Stimulated activated CD4-positive, alpha-beta T cell treated with anti-CD3 and anti-CD28 coated beads, Interleukin-2, amount 100 ng/mL, for 4 hours (primary cell): ENCODE measurements at places on chromosomes 6 and 20.

- no peak for DNase-seq
Observed at GRCh38 chr20:35276408-35276807, 1.5 kb downstream of the MMP24OS start.

DNA sequence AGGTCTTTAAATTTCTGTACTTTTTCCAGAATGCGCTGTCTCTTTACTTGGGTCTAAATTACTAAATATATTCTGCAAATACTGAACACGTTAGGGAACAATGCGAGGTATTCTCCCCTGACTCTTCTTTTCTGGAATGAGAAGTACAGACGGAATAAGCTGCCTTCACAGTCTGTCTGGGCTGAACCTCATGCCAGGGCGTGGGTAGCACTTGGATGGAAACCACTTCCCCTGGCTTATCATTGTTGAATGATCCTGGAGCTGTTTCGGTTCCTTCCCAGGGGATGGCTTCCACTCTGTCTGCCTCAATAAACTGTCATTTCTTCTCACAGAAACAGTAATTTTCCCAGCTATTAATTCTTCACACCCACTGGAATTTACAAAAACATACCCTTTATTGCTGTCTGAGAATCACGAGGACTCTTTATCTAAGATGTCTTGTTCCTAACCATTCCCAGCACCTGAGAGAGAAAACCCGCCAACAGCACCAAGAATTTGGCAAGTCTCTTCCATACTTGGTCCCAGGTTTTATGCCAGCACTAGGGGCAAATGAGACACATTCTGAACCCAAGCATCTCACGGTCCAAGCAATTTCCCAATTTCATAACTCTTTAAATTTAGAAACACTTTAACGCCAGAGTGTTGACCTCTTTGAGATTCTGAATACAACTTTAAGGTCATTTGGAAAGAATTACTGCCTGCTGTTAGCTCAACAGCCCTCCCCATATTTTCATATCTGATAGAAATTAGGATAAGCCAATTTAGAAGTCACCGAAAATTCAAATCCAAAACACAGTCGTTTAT is 43.2 kb upstream of the ADGRF5 start:
- DNase-seq = no peak

GRCh38 chr6:20236344-20236743 is 24.1 kb upstream of the MBOAT1 start:
- no peak for DNase-seq

DNA sequence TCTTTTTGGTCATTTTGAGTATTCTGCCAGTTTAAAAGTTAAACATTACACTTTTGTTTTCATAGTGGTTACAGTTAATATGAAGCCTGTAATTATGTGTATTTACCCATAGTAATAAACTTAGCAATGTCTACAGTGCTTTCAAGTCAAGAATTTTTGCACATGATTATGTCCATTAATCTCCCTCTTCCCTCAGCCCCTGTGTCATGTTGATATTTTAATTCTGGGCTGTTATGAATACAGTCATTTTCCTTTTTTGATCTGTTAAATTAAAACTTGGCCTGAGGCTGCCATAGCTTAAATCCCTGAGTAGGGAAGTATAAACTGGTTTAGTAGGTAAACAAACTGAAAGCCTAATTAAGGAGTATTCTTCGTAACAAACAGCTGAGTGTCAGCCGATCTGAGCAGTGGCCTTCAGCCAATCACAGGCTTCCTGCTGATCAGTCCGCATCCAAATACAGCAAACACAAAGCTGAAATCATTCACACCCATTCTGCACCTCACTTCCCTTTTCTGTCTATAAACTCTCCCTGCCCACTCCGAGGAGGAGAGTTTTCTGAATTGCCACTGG is 9.5 kb upstream of the SFT2D1 start:
- DNase-seq = no peak

DNA sequence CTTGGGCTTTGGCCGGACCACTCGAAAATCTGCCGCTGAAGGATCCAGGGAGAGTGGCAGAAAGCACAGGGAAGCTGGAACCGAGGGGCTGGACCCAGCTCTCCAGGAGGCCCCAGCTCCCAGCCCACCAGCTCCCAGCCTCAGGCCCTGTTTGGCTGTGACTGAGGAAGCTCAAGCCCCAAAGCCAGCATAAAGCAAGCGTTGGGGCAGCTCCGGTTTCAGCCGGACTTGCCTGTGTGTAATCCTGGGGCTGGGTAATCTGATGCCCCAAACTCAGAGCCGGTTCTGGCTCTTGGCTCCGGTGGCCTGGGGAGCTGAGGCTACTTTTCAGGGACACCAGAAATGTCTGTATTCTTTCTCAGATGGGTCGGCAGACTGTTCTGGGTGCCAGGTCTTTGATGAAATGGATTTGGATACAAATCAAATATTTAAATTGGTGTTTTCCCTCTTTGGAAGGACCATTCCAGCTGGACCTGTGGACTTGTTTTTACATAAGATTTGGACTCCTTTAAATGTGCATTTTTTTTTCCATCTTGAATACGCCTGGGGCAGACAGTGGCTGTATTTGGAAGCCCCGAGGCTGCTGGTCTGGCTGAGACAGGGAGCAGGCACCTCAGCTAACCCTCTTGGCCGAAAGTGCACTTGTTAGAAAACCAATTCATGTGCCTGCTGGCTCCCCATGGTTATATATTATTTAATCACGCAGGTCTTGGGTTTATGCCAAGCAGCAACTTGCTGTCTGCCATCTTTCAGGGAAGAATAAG is 29.7 kb downstream of the RPP40 start:
- DNase-seq = no peak

DNA sequence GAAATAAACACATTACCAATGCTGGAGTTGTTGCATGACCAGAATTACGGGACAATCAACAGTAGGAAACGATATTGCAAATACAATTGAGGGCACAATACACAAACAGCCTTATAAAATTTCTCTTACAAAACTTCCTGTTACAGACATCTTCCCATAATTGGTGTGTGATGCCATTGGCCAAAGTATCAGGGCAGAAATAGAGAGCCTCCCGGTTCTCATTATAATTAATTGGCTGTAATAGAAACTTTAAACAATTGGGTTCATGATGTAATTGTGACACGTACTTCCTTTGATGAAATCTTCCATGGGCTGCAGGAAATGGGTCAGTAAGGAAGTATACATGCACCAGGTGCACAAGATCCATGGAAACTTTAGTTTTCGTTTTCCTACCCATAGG is 40.3 kb upstream of the RALGAPA2 start:
- no peak for DNase-seq

DNA sequence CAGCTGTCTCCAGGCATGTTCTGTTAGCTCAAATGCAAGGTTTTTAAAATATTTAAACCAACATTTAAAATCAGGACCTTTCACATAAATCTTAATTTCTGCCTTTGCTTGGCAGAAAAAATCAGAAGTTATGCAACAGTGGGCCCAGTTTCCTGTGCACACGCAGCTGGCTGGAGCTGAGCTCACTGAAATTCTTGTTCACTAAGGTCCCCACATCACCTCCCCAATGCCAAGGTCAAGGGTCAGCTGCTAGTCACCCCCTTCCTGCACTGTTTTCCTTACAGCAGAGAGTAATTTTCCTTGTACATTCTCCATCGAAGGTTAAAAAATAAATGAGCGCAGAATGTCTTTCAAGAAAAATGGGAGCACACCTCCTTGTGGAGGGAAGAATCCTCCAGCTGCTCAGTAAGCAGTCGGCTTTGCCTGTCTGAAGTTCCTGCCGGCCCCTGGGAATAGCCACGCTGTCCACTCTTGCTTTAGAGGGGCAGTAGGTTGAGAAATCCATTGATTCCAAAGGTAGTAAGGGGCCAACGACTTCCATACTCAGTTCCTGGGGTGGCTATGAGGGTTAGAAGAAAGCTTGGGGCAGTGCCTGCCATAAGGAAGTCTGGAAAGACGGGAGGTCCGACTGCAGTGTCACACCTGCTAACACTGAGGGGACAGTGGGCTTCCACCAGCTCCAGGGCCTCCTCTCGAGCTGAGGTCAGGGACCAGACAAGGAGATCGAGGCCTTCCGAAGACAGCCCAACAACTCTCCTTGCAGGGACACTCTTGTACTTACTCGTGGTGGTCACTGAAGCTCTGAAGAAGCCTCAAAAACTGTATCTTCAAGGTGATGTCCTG is 56.8 kb downstream of the MYH7B start:
- DNase-seq = no peak
